ENCODE measurements at places on chromosomes 7 and 10.

- DNase-seq, result no peak
Observed at GRCh38 chr10:117005026-117005526, at the start of gene SHTN1. TSS of gene SHTN1 (minus strand) at chr10:117005187. CDS start at chr10:117005079, 108 bp downstream.

GRCh38 chr10:62244785-62245467, 23.7 kb downstream of the RTKN2 start:
- DNase-seq, result no peak

GRCh38 chr10:90126256-90126595, 424.8 kb downstream of the KIF20B start:
- DNase-seq, result no peak

- DNase-seq, result no peak
Observed at GRCh38 chr10:124091646-124092249, 1.6 kb downstream of the CHST15 start.
